Activated naive CD8-positive, alpha-beta T cell treated with anti-CD3 and anti-CD28 coated beads, Interleukin-2, amount 10 ng/mL, durations not matched to agents 7 days and 5 days (primary cell): ENCODE measurements at places on chromosomes 1 and 21. TPM values are rescaled to one million over a fixed set of nuclear protein-coding genes. Genes with fewer than 3 reads are reported as not detected.

NR1I3 gene
- total RNA-seq = not detected

GRCh38 chr1:170583186-170583585, 51.2 kb downstream of the GORAB start:
- no peak overlapping the region for H3K4me3 ChIP-seq
- peaks cover 15% of the 10 kb centered on the region for H3K27me3 ChIP-seq
- no peak overlapping the region for H3K27ac ChIP-seq
- DNase-seq = no peak

CRNN gene
- total RNA-seq = not detected

DNA sequence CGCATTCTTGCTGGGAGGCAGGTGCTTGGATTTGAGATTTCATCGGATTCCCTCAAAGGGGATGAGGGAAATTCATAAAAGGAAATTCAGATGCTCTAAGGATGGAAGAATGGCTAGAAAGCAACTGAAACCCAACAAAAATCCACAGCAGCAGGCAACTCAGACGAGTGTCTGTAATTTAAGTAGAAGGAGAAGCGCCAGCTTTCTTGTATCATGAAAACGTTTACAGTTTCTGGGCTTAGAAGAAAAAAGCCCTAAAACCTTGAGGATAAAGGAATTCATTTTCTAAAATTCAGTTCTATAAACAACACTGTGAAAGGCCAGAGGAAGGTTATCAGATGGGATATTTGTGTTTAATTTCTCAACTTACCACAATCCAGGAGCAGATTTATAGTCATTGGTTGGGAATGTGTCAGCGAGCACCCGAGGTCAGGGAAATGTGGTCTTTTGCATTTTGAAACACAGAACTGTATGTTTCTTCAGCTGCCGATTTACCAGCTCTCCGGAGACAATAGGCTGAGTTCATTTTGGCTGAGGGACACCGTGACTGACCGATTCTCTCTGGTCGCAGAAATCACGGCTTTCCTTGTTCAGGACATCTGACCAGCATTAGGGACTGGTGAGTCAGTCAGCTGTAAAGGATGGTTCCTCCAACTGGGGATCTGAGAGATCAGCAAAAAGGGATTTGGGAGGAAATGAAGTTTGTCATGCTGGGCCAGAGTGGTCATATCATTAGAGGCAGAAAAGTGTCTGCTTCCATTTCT, 111.6 kb upstream of the ERRFI1 start:
- H3K27me3 ChIP-seq = peaks cover 54% of the 10 kb centered on the region
- H3K4me1 ChIP-seq = peaks cover 4% of the 10 kb centered on the region
- no peak for DNase-seq
- no peak overlapping the region for H3K27ac ChIP-seq

- peak overlapping the region; percentile 77 for H3K4me3 ChIP-seq
- peaks cover 9% of the 10 kb centered on the region for H3K4me1 ChIP-seq
- H3K36me3 ChIP-seq = peaks cover 5% of the 10 kb centered on the region
- no peak for DNase-seq
- peaks cover 58% of the 10 kb centered on the region for H3K27me3 ChIP-seq
- peak overlapping the region; percentile 50 for H3K27ac ChIP-seq
Observed at GRCh38 chr1:8025061-8025670, 943 bp downstream of the ERRFI1 start.

- no peak for DNase-seq
- peaks cover 7% of the 10 kb centered on the region for H3K4me1 ChIP-seq
- H3K27ac ChIP-seq = no peak overlapping the region
- H3K4me3 ChIP-seq = no peak overlapping the region
- peaks cover 34% of the 10 kb centered on the region for H3K36me3 ChIP-seq
Observed at GRCh38 chr1:236185687-236186086, 43.3 kb downstream of the GPR137B start.

DNA sequence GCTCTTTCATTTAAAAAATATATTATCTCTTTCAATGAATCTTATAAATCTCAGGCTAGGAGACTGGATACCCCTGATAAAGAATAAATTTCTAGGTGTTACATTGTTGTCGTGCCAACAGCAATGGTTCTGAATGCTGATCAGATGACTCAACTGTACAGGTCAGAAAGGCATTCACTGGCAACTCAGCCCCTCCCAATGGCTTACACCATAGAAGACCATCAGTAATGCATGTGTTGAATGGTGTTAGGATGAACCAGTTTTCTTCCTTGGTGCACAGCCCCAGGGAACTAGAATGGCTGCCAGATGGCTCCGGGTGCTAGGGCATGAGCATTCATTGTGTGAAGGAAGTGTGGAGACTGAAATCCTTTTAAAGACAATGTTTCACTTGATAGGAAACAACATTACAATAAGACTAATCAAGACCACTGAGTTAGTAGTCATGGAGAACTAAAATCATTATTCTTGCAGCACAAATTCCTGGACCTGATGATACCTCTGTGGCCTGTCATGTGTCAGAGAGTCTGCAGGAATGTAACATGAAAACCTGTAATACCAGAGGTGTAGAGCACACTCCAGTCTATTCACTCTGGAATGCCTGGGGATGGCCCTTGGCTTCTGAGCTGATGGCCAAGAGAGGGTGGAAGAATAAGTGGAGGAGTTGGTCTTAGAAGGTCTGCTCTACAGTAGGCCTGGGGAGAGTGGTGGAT, 187.7 kb upstream of the LMO4 start:
- H3K27ac ChIP-seq = no peak overlapping the region
- no peak overlapping the region for H3K4me3 ChIP-seq
- no peaks in the 10 kb centered on the region for H3K4me1 ChIP-seq

EFNA1 gene
- 0.48 TPM for total RNA-seq
